EH (cell line): ENCODE measurements at places on chromosomes 5 and 9.

- DNase-seq = peak; percentile 9
Measured at GRCh38 chr9:2907411-2907810, 63.5 kb upstream of the PUM3 start.

DNA sequence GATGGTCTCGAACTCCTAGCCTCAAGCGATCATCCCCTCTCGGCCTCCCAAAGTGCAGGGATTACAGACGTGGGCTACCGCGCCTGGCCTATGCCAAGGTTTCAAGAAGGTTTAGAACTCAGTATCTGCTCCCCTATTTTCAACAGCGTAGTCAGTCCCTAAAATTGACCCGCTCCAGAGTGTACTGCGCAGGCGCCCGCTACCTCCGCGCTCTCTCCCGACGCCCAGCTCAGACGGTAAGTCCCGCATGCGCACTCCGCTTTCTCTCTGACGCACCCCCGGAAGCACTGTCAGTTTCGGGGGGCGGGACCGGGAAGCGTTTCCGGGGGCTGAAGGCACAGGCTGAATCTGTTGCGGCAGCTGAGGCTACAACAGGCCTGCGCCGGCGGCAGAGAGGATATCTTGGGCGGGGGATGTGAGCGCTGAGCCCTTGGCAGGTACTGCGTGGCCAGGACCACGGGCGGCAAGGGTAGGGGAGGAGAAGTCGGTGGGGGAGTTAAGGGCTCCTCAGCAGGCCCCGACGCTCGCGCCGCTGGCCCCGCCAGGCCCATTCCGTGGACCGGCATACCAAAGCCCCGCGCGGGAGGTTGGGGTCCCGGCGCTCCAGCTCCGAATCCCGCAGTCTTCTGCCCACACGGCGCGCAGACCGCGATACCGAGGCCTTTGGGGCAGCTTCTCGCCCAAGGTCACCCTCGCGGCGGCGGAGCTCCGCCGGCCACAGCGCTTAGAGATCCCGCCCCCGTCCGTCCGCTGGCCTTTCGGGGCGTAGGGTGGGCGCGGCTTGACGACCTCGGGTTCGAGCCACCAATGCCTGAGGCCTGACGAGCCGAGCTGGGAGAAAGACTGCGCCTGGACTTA, at the start of gene ZBTB43:
TSS of gene ZBTB43 (plus strand) at position 345 of the 858 bp plus-strand sequence. CDS start 27,470 bp downstream, outside the sequence.
- DNase-seq = peak; percentile 97

DNA sequence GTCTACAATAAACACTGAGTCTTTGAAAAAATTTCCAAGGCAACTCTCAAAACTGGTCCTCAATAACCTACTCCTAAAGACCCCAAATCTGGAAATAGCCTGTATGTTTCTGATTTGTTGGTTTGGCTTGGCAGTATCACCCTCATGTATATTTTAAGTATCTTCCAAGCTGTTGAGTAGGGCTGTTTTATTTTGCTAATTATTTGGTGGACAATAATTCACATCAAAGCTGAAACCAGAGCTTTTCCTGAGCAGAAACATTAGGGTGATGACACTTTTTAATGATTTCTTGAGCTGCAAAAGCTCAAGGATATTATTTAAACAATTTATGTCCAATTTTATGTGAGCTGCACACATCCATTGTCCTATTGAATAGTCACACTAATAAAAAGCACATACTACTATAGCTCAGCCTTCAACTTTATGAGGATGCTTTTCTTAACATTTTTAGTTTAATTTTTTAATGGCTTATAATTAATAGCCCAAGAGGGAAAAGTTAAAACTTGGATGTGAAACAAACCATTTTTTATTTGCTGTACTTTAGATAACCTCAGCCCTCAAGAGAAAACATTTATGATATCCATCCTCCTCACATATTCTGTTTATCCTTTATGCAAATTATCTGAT, 393.1 kb downstream of the TAF11L14 start:
- no peak for DNase-seq

DNA sequence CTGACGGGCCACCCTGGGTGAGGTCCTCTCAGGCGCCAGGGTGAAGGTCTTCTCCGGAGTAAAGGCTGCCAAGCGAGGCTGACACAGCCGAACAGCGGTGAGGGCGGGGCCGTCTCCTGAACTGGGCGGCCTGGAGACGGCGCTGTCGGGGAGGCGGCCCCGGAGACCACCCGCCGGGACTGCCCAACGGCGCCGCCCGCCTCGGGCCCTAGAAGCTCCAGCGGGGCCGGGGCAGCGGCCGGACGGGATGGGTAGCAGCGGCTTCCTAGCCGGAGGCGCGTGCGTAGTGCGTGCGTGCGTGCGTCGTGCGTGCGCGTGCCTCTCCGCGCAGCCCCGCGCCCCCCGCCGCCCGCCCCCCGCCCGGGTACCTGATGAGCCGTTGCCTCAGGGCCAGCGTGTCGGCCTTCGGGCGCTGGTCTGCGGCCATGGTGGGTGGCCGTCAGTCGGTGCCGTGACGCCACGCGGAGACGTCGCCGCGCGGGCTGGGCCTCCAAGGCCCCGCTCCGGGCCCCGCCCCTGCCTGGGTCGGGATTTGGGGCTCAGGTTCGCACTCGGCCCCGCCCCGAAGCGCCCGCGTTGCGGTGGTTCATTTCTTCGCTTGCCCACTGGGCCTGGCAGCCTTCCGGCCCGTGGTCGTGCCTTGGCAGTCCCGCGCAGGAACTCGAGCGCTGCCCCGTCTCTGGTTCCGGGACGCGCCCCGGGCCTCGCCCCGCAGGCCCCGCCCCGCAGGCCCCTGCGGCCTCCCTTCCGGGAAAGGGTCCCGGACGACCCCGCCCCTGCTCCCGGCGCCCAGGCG, at the start of gene PHYKPL:
TSS of gene PHYKPL (minus strand) at position 679 of the 796 bp plus-strand sequence. CDS start at position 427, 252 bp downstream.
- peak; percentile 75 for DNase-seq

- no peak for DNase-seq
Measured at GRCh38 chr5:106825374-106825773, 845.4 kb downstream of the EFNA5 start.
